ENCODE measurements at places on chromosomes 16 and 17.

- no peak for DNase-seq
These were observed 5.1 kb upstream of the KLHL36 start for GRCh38 chr16:84643180-84643583.

- DNase-seq: no peak
These were observed 25.3 kb downstream of the CTRB2 start for GRCh38 chr16:75181630-75182029.

DNA sequence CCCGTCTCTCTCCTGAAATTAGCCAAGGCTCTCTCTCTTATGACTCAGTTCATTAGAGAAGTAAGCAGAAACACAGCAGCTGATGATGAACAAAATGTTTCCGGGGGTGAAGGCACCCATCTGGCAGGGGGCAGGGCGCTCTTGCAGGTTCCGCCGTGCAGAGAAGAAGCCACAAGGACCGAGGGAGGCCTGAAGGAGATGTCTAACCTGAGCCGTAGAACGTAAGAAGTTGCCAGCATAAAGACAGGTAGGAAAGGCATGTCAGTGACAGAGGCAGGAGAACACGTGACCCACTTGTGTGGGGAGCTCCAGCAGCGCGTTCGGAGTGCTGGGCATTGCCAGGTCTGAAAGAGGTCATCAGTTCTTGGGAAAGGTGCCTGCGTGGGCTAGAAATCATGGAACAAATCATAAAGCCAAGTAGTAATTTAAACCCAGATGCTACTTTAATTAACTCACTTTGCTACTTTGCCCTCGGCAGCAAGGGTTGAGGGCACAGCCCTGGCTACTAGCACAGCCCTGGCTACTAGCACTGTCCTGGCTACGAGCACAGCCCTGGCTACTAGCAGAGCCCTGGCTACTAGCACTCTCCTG, 198.6 kb downstream of the RPTOR start:
- DNase-seq: no peak

GRCh38 chr16:3094289-3095027, 4.6 kb downstream of the ZSCAN10 start:
- DNase-seq: no peak

DNA sequence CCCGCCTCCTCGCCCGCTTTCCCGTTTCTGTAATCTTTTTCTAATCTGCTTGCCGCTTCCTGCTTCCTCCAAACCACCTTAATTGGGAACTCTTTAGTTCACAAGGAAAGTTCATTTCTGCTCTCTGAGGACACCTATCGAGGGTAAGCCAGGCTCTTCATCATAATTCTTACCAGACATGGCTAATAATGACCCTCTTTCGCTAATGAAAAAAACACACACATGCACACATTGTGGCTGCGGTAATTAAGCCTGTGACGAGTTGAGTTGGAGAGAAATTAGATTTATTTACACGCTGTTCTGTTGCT, 100.6 kb downstream of the ZNF423 start:
- no peak for DNase-seq

DNA sequence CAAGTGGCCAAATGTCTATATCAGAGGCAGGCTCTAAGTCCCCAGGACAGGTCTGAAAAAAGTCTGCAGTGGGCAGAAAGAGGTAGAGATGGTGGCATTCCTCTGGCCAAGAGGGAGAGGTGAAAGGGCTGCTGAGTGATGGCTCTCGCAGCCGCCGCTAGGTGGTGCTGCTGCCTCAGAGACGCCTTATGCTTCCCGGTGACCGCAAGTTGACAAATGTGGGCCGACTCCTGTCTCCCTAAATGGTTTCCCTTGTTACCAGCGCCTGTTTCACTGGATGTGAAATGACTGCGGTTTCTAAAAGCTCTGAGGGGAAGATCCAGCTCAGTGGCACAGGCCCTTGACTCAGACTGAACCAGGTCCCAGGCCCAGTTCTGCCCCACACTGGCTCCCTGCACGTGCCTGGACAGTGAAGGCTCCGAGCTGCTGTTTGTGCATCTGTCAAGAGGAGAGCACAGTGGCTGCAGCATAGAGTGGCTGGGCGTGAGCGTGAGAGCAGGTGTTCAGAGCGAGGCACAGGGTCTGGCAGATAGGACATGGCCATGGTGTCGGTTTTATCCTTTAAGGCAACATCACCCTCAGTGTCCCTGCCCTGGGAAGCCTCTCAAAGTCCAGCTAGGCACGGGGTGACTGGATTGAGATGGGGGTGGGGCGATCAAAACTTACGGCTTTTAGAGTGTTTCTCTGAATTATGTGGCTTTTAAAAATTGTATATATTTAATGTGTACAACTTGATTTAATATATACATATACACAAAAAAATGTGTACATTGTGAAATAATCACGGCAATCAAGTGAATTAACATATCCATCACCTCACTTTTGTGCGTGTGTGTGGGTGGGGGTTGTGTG, 19.9 kb downstream of the CLEC16A start:
- no peak for DNase-seq

- no peak for DNase-seq
These were observed 2.1 kb upstream of the RNPS1 start for GRCh38 chr16:2270070-2270462.

- DNase-seq: no peak
These were observed 158.3 kb downstream of the ENGASE start for GRCh38 chr17:79232957-79233356.

GRCh38 chr17:52762147-52762793, 603.8 kb upstream of the CA10 start:
- no peak for DNase-seq

DNA sequence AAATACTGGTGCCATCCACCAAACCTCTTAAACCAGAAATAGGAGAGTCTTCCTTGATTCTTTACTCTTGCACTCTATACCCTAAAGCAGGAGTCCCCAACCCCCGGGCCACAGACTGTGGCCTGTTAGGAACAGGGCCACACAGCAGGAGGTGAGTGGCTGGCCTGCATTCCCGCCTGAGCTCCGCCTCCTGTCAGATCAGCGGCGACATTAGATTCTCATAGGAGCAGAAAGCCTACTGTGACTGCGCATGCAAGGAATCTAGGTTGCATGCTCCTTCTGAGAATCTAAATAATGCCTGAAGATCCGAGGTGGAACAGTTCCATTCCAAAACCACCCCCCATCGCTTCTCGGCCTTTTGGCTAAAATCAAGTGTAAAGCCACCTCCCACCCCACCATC, 30.3 kb upstream of the SRCIN1 start:
- DNase-seq: no peak

- DNase-seq: no peak
These were observed 36.3 kb downstream of the ADGRG5 start for GRCh38 chr16:57578521-57579360.

GRCh38 chr16:22216191-22216831, 10.2 kb downstream of the EEF2K start:
- no peak for DNase-seq

DNA sequence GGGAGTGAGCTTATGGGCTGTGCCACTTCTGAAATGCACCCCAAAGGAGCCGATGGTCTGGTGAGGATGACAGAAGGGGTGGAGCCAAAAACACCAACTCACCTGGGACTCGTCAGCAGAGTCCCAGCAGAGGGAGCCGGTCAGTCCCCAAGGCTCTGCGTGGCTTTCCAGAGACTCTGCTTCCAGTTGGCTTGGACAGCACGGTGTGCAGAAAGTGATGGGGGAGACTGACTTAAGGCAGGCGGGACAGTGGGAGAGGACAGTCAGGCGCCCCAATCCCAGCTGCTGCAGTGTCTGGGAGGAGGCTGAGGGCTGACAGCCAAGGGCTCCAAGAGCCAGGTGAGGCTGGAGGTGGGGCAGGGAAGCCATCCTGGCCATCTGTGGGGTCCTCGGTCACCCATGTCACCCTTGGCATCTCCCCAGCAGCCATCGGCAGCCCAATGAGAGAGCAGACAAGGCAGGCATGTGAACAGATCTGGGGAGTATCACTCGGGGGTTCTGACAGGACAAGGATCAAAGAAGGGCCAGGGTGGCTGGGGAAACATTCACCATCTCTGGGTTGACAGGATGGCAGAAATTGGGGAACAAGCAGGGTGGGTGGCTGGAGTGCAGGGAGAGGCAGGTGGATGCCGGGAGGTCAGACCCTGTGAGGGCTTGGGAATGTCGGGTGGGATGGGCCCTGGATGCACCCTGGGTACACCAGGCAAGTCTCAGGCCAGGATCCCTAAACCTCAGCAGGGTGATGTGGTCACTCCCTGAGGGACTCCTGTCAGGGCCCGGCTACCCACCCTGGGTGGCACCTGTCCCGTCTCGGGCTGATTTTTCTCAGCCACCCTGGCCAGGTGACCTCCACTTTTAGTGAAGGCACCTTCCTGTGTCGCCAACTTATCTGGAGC, 8.9 kb upstream of the KRTAP17-1 start:
- no peak for DNase-seq

- no peak for DNase-seq
These were observed 2.0 kb upstream of the CD300H start for GRCh38 chr17:74569020-74570003.

DNA sequence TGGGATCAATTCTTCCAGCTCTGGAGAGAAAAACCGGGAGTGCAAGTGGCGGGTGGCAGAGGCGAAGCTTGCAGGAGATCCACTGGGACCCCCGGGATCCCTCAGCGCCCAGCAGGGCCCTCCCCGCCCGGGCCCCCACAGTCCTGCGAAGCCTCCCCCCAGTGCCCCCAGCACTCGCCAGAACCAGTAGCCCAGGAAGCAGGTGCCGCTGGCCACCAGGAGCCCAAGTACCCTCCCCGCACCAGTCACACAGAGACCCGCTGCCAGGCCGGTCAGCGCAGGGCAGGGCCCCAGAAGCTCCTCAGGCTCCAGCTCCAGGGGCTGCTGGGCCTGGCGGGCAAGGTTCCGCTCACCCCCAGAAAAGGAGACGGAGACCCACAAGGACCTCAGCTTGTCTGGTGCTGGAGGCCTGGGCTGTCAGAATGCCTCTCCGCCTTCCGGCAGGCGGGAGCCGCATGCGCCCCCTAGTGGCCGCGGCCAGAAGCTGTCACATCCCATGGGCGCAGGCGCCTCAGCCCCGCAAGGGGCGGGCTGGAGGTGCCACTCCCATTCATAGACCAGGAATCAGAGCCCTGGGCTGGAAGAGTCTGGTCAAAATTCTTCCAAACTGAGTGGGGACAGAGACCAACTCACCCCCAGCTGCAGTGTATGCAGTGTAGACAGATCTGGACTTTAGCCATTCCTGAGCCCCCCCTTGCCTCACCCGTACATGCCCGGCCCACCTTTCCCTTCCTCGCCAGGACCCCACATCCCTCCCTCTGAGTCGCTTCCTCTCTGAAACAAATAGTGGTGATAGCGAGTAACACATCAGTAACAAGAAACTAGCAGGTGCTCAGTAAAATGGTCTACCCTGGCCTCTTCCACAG, 1002.3 kb downstream of the KCNJ18 start:
- no peak for DNase-seq

DNA sequence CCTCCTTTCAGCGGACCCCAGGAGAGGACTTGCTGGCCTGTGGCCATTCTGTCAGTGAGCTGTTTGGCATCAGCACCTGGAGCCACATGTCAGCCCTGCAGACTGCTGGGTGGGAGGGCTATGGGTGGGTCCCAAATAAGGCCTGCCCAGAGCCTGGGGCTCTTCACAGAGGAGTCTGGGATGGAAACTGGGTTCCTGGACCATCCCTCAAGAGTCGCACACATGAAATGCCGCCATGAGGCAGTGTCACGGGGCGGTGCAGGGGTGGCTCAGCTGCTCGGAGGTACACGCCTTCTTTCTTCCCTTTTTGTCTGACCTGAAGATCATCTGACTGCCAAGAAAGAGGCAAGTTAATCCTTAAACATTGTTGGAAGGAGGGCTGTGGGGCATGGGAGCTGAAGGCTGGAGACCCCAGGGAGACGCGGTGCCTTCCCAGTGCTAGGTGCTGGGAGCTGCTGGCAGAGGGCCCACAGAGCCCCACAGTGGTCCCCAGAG, 14.8 kb downstream of the MPRIP start:
- no peak for DNase-seq

DNA sequence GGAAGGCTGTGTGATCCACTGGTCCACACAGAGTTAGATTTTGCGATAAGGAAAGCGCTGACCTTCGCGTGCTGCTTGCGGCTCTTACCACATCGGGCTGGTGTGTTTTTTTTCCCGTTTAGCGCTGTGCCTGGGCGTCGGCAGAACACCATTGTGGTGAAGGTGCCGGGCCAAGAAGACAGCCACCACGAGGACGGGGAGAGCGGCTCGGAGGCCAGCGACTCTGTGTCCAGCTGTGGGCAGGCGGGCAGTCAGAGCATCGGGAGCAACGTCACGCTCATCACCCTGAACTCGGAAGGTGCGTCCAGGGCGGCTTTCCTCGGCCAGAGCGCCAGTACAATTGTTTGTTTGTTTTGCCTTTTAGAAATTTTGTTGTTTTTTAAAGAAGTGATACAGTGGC, 54.7 kb downstream of the BANP start:
- DNase-seq: no peak

- DNase-seq: no peak
These were observed 3.5 kb downstream of the CHMP6 start for GRCh38 chr17:80995131-80995530.

- DNase-seq: no peak
These were observed 56.3 kb downstream of the GAN start for GRCh38 chr16:81371106-81371505.

DNA sequence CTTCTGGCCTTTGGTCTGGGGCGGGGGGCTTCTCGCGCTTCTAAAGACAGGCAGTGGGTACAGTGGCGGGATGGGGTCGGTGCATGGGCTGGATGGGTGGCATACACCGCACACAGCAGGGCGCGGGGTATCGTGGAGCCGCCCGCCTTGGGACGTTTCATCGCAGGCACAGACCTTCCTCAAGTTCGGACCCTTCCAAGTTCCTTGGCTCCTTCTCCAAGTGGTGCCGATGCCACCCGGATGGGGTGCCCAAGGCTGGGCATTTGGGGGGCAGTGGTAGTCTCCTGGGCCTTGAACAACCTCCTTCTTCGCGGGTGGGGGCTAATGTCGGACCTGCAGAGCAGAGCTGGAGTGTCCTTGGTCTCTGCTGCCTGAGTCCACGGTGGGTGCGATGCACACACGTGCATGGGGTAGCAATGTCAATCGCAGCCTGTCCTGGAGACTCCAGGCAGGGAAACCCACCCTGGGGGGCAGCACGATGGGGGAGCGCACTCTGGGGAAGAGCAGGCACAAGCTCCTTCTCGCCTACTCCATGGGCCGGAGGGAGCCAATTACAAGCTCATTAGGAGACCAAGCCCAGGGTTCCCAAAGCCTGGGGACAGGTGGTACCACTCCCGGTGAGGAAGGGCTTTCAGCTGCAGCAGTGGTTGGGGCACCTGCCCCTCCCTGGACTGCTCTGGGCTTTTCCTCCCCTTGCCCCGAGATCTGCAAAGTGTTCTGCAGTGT, 686 bp upstream of the MTSS2 start:
- no peak for DNase-seq

- no peak for DNase-seq
These were observed 5.6 kb upstream of the NOTUM start for GRCh38 chr17:81966343-81967243.

DNA sequence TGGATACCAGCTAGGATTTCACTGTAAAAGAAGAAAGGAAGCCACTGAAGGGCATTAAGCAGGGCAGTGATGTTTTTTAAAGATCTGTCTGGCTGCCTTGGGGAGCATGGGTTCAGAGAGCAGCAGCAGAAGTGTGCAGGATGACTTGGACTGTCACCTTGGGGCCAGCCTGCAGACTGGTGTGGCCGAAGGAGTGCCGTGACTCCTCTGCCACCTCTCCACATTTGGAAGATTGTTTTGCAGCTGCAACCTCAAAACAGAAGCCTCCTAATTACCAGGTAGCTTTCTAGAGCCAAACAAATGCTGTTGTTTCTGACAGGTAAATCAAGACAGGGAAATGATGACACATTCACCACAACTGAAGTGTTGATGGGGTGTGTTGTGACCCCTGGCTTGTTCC, 681.4 kb downstream of the WWOX start:
- no peak for DNase-seq

- no peak for DNase-seq
These were observed 215.3 kb downstream of the ZNF423 start for GRCh38 chr16:49640581-49640980.
